ENCODE measurements at places on chromosomes 6 and 20.

DNA sequence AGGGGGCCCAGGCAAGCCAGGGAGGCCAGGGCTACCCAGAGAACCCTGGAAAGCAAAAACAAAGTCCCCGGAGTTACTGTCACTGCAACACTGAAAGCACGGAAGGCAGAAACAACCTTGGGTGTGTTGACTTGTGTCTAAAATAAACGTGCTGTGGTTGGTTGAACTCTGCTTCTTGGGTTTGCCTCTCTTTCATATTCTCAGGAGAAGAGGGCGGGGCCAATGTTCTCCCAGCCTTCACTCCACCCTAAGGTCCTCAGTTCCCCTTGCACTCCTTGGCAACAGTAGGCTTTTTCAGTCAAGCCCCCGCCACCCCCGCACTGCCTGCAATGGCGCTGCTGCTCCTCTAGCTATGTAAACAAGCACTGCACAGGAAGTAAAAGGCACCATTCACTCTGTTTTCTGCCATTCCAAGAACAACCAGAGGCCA, 60.9 kb downstream of the COL9A1 start:
- no peak for DNase-seq

DNA sequence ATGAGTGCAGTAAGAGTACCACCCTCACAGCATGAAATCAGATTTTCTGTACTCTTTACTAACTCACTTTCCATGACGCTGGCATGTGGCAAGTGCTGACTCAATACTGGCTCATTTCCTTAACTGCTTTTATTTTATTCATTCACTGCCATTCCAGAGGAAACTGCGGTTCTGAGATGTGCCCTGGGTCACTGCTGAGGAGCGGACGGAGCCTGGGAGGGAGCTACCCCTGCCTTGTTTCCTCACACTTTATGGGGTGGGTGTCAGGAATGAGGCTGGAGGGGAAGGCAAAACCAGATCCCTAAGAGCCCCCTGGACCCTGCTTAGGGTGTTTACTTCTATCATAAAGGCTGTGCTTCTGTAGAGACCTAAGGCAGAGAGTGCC, 14.4 kb downstream of the NT5E start:
- no peak for DNase-seq

- DNase-seq = no peak
These were observed 971 bp downstream of the RBCK1 start for GRCh38 chr20:408843-409696.

- no peak for DNase-seq
These were observed 145.1 kb upstream of the PRDM1 start for GRCh38 chr6:105940990-105941389.

DNA sequence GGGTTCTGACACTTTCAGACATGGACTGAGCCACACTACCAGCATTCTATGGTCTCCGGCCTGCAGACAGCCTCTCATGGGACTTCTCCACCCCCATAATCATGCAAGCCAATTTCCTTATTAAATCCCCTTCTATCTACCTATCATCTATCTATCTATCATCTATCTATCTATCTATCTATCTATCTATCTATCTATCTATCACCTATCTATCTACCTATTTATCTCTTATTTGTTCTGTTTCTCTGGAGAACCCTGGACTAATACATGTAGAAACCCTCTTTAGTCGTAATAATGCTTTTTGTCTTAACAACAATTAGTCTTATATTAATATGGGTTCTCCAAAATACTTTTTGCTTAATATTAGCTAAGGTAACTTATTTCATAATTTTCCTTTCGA, 174.1 kb upstream of the PRSS16 start:
- DNase-seq = no peak

DNA sequence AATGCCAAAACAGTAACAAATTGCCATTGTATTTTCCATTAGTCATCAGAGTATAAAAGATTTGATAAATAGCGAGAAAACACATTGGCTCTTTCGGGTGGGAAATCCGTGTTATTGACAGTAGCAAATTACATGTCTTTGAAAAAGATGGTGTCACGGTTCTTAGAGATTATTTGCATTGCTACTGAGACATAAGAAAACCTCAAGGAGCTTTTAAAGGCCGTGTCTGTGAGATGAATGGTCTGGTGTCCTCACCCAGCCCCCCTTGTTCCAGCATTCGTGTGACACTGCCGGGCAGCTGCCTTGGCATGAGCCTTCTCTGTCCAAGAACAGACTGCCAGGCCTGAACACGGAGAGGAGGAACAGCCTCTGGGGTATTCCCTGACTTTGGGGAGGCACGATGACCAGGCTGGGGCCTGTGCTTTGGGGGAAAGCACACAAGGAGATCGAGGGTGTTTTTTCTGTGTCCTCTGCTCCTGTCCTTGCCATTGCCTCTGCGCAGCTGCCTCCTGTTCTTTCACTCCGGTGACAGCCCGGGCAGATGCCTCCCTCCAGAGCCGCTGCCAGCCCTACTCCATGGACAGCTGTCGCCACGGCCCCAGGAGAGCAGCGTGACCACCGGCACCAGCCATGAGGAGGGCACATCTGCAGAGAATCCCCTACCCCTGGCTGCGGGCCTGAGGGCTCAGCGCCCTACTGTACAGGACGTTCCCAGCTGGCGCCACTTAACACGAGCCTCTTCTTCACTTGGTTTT, 167.7 kb upstream of the CDYL start:
- no peak for DNase-seq

DNA sequence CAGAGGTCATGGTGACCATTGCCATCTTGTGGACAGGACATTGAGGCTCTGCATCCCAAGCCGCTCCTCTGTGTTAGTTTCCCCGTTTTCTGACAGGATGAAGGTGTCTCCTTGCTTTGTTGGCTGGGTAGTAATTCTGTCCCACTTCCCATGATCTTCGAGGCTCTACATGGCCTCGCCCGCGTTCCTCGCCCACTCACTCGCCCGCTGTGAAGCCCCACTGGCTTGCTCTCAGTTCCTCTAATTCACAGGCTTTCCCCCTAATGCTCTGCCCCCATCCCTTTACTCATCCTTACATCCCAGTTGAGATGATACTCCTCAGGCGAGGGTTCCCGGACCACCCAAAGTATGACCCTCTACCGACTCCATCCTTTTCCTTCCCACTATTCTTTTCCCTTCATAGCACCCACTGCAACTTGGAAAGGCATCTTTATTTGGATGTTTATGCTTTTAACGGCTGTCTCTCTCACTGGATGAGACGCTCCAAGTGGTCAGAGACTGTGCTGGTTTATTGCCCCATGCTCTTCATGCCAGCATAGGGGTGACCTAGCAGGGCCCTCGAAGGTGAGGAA, 511 bp upstream of the SLC35B2 start:
- DNase-seq = no peak

GRCh38 chr6:130859161-130859867, 32.1 kb downstream of the SMLR1 start:
- DNase-seq = no peak

Measured in right lung (tissue), 10 donors.